ENCODE measurements at places on chromosomes 2 and 18. TPM values are rescaled to one million over a fixed set of nuclear protein-coding genes. Genes with fewer than 3 reads are reported as not detected.

GRCh38 chr2:222338374-222338773 lies 39.6 kb upstream of the PAX3 start:
- DNase-seq, result no peak

GRCh38 chr2:78979380-78980151 lies 45.9 kb upstream of the REG3G start:
- peak; percentile 40 for DNase-seq

GRCh38 chr2:138564586-138565229 lies 63.1 kb downstream of the SPOPL start:
- DNase-seq, result peak; percentile 32

Gene YWHAQ
- total RNA-seq, result 104 TPM

Gene DNER
- 2.3 TPM for total RNA-seq

Measured in stomach (tissue), 19 donors.